ENCODE measurements at places on chromosomes 16 and 17. TPM values are rescaled to one million over a fixed set of nuclear protein-coding genes. Genes with fewer than 3 reads are reported as not detected.

The TK2 gene
- total RNA-seq, result 18.7 TPM

The RHBDL3 gene
- 4.5 TPM for total RNA-seq

The NT5C gene
- total RNA-seq, result 130 TPM

The KRT31 gene
- total RNA-seq, result not detected

The SOCS1 gene
- total RNA-seq, result 12.5 TPM

The PROCA1 gene
- total RNA-seq, result 1.3 TPM

The CDK3 gene
- total RNA-seq, result 4.1 TPM

The HLF gene
- total RNA-seq, result 0.07 TPM
